ENCODE measurements at places on chromosomes 1 and 21.
A peak's percentile ranks its signal among the peaks of the same experiment; 100 is the strongest.

DNA sequence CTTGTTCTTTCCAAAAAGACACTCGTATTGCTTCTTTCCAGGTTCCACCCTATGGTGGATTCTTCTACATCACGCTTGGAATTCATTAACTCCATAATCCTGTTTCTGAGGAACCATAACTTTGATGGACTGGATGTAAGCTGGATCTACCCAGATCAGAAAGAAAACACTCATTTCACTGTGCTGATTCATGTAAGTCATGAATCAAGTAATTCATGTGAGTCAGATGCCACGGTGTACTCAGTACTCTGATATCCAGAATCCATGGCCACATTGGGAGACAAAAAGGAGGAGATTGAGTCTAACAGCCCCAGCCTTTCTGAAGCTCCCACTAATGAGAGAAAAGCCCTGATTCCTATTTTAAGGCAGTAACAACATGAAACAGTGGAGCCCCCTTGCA, 7.4 kb downstream of the CHI3L2 start:
- no peak for DNase-seq

DNA sequence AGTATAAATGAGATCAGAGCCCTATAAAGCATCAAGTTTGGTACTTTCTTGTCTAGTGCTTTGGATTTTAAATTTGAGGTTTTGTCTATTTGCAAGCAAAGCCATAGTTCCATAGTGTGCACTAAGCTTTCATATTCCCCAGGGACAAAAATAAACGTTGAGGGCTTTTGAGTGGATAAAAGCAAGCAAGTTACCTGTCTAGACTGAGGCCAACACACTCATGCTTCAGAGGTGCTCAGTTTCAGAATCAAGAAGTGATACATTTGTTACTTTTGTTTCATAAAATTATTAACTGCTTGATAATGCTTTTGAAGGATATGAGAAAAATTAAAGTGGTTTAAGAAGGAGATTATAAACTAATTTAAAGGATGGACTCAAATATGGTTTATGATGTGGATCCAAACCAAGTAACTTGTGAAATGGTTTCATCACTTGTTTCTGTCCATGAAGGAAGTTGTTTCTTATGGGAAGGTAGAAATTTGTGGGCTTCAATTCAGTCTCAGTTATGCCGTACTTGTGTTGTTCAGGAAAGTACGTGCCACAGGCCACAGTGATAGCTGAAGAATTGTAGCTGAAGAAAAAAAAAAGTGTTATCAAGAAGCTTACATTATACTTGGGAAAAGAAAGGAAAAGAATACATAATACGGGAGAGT, 71.2 kb downstream of the CHRM3 start:
- DNase-seq, result no peak

DNA sequence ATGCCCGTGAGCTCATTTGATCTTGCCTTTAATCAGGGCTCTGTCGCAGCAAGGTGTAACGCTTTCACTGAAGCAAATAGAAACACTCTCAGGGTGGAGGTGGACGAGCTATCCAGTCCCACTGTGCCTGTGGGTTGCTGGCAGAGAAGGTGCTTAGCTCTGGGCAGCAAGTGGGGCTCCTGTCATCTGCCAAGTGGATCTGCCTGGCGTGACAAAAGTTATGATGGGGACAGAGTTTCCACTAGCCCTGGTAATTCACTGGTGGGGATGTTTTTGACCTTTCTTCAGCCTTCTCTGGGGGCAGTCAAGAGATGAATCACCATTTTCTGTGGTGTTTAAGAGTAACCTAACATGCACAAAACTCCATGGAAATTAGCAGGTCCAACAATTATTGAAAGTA, 71.3 kb upstream of the EDEM3 start:
- DNase-seq, result no peak

GRCh38 chr1:11466416-11466815, 12.5 kb upstream of the DISP3 start:
- no peak for DNase-seq

- no peak for DNase-seq
Observed at GRCh38 chr1:232743999-232744398, 61.2 kb upstream of the MAP10 start.

GRCh38 chr1:77560741-77561140, 121.7 kb downstream of the ZZZ3 start:
- no peak for DNase-seq

GRCh38 chr1:39297551-39297950, 93.1 kb downstream of the MACF1 start:
- DNase-seq, result no peak

DNA sequence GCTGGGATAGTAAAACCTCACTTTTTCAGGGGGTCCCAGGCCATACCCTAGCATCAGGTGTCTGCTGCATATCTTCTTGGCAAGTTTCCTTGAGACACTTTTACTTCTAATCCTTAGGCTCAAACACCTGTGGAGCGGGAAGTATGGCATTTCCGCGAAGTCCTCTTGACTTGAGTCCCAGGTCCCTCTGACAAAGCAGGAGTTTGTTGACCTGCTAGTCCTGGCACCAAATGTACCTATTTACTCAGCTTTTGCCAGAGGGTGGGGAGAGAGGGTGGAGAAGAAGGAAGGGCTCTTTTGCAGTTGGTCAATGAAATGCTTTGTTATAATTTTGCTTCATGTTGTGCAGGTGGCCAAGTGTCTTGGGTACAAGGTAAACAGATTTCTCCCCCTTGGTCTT, 59.7 kb downstream of the CLIC6 start:
- no peak for DNase-seq

DNA sequence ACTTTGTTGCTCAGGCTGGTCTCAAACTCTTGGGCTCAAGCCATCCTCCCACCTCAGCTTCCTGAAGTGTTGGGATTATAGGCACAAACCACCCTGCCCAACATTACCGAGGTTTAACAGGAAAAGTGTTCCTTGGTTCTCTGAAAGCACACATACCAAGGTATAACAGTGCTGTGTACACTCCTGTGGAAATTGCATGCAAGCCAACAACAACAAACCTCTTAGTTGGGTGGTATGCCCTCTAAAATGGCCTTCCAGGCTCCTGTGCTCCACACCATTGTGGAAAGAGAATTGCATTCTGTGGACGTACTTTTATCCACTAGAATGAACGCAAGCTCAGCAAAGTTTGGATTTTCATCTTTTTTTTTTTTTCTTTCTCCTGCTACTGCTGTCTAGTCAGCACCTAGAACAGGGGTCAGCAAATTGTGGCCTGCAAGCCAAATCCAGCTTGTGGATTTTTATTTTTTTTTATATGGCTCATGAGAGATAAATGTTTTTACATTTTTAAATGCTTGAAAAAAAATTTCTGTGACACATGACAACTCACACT, 192.2 kb upstream of the TNR start:
- no peak for DNase-seq

- no peak for DNase-seq
Observed at GRCh38 chr1:234659538-234659937, 49.6 kb upstream of the IRF2BP2 start.

DNA sequence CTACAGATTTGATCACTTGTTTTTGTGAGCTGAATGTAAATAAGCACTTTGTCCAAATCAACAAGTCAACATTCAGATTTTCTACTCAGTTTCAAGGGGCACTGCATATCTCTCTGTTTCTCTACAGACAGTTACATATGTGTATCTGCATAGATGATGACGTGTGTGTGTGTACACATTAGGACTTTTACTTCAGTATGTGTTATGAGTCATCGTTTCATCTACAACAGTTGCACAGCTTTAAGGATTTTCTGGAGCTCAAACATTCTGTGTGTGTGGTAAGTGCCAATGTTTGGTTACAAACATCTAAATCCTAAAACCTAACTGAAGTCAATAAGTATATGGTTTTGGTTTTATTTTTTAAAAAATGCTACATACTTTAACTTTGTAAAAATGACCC, 494.5 kb upstream of the PBX1 start:
- no peak for DNase-seq

DNA sequence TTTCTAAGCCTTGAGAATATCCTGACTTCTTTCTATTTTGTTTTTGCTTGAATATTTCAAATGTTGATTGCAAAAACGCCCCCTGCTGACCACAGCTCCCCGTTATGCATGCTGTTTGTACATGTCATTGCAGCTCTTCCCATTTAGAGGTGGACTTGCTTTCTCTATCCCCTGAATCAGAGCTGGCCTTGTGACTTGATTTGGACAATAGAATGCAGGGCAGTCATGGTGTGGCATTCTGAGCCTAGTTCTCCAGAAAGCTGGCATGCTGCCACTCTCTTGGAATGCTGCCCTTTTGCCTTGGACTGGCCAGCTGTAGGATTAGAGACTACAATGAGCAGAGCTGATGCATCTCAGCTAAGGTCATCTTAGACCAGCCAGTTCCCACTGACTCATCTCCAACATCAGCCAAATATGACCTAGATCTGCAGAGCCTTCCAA, 1561.5 kb downstream of the MRPL39 start:
- DNase-seq, result no peak

DNA sequence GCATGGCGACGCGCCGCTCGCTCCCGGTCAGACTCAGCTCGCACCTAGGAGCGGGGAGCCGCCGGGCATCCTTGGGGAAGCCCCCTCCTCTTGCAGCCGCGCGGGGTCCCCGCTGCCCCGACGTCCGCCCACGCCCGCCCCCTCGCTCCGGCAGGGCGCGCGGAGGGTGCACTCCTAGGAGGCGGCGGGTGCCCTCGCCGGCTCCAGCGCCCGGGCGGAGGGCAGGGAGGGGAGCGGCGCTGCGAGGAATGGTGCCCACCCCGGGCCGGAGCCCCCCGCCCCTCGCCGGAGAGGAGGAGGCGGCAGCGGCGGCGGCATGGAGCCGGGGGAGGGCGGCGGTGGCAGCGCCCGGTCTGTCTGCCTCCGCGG, 488 bp downstream of the FAM78B start:
- DNase-seq, result no peak

- no peak for DNase-seq
Observed at GRCh38 chr1:23910553-23911246, 2.5 kb downstream of the CNR2 start.

GRCh38 chr1:57889676-57890320, 465.9 kb upstream of the DAB1 start:
- DNase-seq, result peak; percentile 8

GRCh38 chr1:151267760-151268159, 13.2 kb downstream of the PSMD4 start:
- DNase-seq, result no peak

DNA sequence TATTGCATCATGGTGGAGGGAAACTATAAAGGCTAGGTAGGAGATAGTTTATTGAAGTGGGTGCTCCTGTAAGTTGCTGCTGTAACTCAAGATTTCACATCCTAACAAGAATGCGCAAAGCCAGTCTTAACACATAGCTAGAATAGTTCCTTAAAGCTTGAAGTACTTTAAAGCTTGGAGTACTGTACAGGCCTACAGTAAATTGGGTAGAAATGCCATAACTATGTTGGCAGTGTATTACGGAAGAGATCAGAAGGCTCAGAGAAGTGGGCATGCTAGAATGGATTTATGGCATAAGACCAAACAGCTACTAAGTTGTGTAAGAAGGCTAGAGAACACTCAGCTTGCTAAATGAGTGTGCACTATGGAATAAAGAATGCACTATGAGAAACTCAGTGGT, 44.5 kb downstream of the DMRTA2 start:
- DNase-seq, result no peak

DNA sequence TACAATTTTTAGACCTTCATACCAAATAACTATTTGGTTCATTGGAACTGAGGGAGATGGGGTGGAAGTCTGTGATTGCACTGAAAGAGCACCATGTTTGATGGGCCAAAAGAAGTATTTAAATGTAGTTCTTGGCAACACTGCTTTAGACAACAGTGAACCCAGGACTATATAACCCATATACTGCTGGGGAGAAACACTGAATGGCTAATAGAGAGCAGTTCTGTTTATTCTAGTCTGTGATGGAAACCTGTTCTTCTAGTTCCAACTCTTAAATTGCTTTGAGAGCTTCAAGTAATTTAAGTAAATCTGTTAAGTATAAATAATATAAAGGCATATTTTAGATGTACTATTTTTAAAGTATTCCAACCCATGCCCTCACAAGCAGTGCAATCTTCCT, 96.3 kb downstream of the NIBAN1 start:
- DNase-seq, result no peak

GRCh38 chr1:16998589-16998988, 13.1 kb downstream of the ATP13A2 start:
- DNase-seq, result no peak

DNA sequence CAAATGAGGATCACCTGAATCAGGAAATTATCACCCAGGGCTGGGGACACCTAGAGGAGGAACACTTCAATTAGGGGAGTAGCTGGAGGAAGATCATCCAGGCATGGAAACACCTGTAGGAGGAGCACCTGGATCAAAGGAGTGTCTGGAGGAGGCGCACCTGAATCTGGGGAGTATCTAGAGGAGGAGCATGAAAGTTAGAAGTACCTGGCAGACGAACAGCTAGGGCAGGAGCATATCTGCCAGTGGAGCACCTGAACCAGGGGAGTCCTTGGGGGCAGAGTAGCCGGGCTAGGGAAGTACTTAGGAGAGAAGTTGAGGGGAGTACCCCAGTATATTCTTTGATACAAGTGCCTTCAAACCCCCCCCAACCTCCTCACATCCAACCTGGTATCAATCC, 1.3 kb downstream of the C1orf210 start:
- DNase-seq, result no peak
